Cardiac muscle cell (in vitro differentiated cells and primary cell): ENCODE measurements at places on chromosomes 3 and 15. TPM values are rescaled to one million over a fixed set of nuclear protein-coding genes. Genes with fewer than 3 reads are reported as not detected.

DNA sequence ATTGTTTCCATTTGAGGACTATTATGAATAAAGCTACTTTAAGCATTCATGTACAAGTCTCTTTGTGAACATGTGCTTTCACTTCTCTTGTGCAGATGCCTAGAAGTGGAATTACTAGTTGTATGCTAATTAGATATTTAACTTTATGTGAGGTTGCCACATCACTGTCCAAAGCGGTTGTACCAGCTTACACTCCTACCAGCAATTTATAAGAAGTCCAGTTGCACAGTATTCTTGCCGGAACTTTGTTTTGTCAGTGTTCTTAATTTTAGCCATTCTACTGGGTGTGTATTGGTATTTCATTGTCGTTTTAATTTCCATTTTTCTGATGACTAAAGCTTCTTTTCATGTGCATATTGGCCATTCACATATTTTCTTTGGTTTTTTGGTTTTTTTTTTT, 29.1 kb downstream of the SEMA3G start:
- DNase-seq, result no peak

DNA sequence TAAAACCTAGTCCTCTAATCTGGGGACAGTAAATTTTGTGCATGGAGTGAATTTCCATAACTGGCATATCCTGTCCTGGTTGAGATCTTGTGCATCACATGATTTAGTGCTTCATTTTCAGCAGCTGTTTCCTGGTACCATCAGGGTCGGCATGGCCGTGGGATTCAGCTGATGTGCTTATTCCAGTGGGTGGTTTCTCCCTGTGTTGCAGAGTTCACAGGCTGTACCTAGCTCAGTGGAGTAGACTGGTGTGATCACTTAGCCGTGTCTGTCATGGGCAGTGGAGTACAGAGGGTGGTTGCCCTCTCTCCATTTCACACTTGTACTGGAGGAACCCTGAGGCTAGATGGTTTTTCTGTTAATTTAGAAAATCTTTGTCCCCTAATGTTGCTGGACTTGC, 228.5 kb downstream of the PTPRG start:
- DNase-seq, result no peak

DNA sequence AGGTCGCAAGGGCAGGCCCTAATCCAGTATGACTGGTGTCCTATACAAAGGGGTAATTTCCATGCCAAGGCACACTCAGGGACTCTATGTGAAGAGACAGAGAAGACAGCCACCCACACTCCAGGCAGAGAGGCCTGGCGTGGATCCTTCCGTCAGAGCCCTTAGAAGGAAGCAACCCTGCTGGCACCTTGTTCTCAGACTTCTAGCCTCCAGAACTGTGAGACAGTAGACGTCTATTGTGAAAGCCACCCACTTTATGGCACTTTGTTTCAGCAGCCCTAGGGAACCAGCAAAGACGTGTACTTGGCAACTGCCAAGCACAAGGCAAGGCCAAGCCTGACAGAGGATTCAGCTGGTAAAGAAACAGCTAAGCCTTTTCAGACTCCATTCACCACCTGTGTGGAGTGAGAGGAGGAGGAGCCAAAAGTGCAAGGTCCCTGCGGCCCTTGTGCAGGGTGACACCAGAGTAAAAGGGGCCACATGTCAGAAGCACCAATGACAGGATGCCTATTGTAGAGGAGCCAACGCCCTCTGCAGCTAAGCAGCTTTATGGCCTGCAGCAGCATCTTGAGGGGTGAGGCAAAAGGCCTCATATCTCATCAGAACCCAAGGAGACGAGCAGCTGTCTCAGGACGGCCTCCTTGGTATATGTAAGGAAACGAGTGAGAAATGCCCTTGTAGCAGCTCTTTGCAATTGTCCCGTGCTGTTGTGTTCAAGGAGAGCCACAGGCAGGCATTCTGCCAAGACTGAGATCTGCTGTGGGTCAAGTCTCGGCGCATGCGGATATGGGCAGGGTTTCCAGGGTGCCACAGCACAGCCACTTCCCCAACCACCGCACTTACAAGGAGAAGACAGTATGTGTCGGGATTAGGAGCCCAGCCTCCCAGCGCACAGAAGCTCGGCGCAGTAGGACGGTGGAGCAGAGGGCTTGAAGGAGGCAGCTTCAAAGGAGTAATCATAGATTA, 121.5 kb upstream of the LIPC start:
- DNase-seq, result no peak

GRCh38 chr3:64222501-64223111, 2.7 kb downstream of the PRICKLE2 start:
- DNase-seq, result no peak

The CPEB1 gene
- polyA plus RNA-seq, result 0.86 and 2.3 TPM in 2 replicates

The SLC6A11 gene
- polyA plus RNA-seq, result not detected in 2 replicates

The USP50 gene
- polyA plus RNA-seq, result not detected in 2 replicates

The PRRT3 gene
- polyA plus RNA-seq, result 13.6 TPM in 2 replicates
